ENCODE measurements at places on chromosomes 4 and X.

GRCh38 chrX:136636121-136636520 is 11.8 kb upstream of the CD40LG start:
- DNase-seq = no peak

DNA sequence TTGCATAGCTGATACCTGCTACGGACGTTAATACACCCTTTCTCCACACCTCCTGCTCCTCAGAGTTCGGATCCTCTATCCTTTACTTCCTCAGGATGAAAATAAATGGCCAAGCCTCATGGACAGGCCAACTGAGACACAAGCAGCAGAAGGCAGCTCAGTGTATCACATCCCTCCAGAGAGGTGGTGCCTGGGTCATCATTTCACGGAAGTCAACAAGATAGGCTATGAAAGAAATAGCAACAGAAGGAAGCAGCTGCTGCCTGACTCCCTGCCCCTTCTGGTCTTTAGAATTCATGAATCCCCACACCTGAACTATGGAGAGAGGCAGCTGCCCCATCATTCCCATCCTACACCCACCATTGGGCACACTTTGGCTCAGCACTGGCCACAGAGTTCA is 267.1 kb upstream of the ETNPPL start:
- no peak for DNase-seq

- DNase-seq = no peak
These were observed 3.1 kb upstream of the L1CAM start for GRCh38 chrX:153889123-153889522.

- no peak for DNase-seq
These were observed 32.3 kb downstream of the GAB3 start for GRCh38 chrX:154718616-154719015.

DNA sequence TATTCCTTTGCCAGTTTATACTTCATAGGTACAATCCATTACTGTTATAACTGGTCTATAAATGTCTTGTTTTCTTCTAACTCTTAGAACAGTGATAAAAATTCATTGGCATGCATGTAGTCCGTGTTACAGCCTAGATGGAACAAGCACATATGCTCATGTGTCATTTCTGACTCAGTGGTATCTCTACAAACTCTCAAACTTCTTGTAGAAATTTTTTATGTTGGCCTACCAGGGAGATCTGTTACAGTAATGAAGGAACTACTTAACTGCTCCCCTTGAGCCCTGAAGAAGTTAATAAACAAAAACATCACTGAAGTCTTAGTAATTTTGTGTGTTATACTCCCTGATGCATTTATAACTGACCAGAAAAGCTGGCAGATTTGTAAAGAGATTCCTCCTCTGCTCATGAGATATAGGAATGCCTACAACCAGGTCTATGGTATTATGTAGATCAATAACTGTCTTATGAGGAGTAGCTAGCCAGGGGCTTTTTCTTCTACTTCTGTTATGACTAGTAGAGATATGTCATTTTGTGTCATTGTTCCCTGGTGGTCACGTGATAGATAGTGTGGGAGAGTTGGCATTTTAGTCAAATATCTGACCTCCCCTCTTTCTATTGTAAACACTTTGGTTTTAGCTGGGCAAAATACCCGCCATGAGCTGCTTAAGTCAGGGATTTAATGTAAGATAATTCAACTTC is 53.7 kb upstream of the FAAH2 start:
- no peak for DNase-seq

DNA sequence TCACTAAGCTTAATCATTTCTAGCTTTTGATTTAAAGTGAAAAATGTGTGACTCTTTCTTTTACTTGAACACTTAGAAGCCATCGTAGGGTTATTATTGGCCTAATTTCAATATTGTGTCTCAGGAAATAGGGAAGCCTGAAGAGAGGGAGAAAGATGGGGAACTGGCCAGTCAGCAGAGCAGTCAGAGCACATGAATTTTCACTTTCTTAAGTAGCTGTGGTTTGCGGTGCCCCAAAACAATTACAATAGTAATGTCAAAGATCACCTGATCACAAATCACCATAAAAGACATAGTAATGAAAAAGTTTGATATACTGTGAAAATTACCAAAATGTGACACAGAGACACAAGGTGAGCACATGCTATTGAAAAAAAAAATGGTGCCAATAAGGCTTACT is 45.5 kb downstream of the CENPC start:
- DNase-seq = no peak

GRCh38 chrX:77936299-77936698 is 25.8 kb downstream of the ATP7A start:
- no peak for DNase-seq

DNA sequence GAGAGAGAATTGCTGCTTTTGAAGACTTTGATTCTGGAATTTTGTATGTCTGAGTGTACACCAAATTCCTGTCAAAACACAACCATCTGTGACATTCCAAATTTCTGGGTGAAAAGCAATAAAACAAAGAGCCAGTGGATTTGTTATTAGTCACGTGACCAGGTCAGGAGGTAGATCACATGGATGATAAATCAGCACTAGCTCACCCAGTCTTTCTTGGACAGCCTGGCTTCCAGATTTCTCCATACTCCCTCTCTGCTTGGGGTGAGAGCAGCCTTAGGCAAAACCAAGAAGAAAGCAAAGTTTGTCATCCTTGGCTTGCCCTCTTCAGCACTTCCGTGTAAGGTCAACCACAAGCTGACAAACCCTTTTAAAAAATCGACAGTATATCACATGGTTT is 194.2 kb downstream of the CLCN4 start:
- peak; percentile 29 for DNase-seq

- no peak for DNase-seq
These were observed 54.6 kb upstream of the PARM1 start for GRCh38 chr4:74878323-74878722.

DNA sequence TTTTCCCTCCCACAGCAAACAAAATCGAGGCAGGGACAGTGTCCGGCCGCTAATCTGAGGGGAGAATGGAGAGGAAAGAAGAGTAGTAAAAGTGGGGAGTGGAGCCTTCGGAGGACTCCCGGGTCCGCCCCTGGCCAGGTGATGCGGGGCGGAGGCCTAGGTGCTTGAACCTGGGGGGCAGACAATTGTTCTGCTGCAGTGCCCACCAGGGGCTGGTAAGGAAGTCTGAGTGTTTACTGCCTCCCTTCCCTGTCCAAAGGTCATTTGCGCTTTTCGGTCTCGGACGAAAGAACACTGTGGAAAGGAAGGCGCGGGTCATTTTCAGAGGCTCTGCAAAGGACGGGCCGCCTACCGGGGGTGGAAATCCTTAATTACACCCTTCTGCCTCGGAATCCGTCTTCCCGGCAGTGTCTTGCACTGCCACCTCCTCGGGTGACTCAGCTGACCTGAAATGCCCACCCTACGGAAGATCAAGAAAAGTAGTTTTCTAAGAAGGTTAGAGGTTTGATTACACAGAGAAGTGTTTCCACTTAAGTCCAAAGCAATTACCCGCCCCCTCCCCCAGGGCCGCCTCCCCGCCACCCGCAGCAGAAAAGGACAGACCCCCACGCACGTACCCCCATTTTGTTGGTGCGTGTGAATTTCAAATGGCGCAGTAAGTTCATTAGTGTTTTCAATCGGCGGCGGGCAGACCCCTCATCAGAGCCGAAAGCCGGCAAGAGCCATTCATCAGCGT is 99.9 kb upstream of the TENM3 start:
- no peak for DNase-seq

DNA sequence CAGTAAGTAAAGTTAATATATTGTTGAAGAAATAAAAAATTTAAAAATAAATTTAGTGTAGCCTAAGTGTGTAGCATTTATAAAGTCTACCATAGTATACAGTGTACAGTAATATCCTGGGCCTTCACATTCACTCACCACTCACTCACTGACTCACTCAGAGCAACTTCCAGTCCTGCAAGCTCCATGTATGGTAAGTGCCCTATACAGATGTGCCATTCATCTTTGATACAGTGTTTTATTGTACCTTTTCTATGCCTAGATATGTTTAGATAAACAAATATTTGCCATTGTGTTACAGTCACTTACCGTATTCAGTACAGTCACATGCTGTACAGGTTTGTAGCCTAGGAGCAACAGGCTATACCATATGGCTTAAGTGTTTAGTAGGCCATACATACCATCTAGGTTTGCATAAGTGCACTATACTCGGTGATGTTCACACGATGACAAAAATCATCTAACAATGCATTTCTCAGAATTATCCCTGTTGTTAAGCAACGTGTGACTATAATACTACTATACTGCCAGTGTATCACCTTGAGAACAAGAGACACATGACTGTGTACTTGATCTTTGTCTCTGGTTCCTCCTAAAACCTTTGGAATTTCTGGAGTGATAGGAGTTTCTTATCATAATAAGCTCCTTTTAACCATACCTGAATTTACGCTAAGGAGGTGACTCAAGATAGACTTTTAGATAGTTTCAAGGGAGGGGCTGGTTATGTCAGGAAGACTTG is 25.8 kb upstream of the SEPTIN11 start:
- DNase-seq = no peak

DNA sequence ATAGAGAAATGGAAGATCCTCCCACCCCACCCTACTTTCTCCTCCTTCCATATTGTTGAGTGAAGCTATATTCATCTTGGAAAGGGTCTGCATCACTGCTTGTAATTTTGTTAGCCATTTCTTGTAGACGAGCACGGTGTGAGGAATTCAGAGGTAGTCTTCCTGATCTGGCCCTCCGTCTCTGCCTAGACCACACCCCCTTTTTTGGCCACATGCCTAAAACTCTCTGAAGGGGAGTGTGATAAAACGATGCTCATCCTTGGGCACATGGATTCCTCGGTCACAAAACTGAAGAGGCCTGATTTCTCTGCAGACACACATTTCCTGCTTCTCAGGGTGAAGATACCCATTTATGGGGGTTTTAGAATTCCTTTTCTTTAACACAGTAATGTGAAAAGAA is 182.8 kb downstream of the LARP7 start:
- DNase-seq = no peak

DNA sequence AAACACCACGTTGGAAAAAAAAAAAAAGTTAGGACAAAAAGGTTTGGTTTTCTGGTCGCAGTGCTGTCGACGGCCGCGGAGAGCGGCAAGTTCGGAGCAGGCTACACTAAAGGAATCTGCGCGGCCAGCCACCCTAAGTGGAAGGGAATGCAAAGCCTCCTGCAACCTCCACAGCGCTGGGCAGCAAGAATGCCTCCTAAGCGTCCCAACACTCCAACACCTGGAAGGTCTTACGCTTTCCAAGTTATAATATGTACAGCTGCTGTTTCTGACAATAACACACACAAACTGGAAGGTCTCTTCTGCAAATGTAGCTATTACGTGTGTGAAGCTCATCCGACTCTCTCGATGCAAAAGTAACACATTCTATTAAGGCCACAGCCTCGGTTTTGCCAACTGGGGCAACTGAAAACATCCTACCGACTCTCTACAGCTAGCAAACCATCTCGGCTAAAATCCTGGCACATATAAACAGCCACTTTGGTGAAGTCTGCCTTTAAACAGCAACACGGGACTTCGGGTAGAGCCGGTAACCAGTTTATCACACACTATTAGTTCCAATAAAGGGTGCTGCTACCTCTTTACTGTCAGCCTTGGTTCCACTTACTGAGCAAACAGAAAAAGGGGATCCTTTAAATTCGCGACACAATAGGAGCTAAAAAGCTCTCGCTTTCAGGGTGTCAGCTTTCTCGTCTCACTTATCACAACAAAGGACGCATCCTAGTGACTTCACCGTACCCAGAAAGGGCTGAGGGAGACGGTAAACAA is 895 bp downstream of the SMIM14 start:
- peak; percentile 74 for DNase-seq

DNA sequence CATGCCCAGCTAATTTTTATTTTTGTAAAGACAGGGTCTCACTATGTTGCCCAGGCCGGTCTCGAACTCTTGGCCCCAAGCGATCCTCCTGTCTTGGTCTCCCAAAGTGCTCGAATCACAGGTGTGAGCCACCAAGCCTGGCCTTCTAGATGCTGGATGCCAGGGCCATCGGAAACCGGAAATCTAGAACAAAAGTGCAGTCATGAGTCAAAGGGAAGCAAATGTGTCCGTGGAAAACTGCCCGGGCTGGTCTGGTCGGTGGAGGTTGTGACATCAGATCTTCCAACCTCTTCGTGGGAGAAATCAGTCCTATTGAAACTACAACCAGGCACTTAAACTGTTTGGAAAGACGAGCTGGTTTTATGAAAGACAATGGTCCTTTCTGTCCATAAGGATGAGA is 92.3 kb upstream of the SHOX start:
- DNase-seq = no peak

DNA sequence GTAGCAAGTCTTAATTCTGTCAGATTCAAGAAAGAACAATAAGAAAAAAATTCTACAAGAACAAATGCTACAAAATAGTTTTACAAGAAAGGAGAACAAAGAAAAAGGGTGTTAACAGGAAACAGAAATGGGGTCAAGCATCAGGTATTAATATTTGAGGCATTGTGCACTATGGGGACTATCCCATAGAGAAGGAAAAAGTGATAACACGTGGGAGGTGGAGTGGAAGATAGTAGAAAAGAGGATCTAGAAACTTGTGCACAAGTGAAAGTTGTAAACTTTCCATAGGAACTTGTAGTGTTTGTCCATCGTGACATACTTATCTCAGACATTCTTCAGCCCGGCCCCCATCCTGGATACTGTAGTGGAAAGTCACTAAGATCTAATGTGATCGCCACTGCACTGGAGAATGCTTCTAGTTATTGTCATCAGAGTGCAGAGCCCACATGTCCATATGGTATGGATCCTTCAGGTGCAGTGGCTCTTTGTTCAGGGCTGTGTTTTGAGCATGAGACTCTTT is 15.4 kb upstream of the NFXL1 start:
- no peak for DNase-seq

Measured in fibroblast of villous mesenchyme (primary cell).